Fibroblast of villous mesenchyme (primary cell): ENCODE measurements at places on chromosomes 2 and 18. TPM values are rescaled to one million over a fixed set of nuclear protein-coding genes. Genes with fewer than 3 reads are reported as not detected.

- DNase-seq: peak; percentile 98
Measured at GRCh38 chr18:70419526-70419925, 130.7 kb downstream of the SOCS6 start.

DNA sequence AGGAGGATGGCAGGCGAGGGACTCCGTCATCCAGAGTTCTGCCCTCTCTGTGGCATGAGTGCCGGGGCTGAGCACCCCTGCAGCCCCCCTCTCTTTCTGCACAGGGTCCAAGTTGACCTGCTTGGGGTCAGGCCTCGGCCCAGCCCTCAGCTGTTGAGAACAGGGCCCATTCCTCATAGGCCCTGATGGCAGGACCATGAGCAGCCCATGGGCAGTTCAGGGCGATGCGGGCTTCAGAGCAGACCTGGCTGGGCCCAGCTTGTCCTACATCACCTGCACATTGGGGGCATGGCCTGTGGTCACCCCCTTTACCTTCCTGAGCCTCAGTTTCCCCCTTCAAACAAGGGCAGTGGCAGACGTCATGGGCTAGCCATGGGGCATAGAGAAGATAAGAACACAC lies 238.1 kb downstream of the SEPTIN10 start:
- DNase-seq: no peak

The RBM45 gene
- total RNA-seq: 16.8 and 19.0 TPM in 2 replicates

The C2orf66 gene
- under 0.01 TPM in 1 of 2 replicates, not detected in the other for total RNA-seq

- no peak for DNase-seq
Measured at GRCh38 chr2:232264081-232264480, 114.5 kb upstream of the ALPP start.

The SERPINB3 gene
- not detected in 2 replicates for total RNA-seq

DNA sequence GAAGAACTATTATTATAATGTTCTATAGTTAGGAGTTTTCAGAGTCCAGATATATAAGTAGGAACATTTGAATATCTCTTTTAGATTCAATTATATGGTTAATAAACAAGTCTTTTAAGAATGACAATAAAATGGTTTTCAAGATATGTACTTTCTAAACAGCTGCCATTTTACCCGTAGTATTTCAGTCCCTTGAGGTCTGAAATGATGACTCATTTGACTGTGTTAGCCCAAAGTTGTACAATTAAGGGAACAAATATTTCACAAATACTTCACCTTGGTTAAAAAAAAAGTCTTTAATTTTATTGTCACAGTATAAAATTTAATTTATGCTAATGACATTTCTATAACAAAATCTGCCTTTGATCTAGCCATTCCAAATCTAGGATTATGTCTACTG lies 91.6 kb upstream of the TANK start:
- peak; percentile 38 for DNase-seq

- no peak for DNase-seq
Measured at GRCh38 chr2:26648516-26648915, 7.3 kb upstream of the CIB4 start.

GRCh38 chr2:190121971-190122370 lies 59.4 kb upstream of the MSTN start:
- DNase-seq: peak; percentile 27

The PLCL1 gene
- 0.43 and 0.64 TPM in 2 replicates for total RNA-seq

The FOXI3 gene
- total RNA-seq: not detected in 2 replicates

DNA sequence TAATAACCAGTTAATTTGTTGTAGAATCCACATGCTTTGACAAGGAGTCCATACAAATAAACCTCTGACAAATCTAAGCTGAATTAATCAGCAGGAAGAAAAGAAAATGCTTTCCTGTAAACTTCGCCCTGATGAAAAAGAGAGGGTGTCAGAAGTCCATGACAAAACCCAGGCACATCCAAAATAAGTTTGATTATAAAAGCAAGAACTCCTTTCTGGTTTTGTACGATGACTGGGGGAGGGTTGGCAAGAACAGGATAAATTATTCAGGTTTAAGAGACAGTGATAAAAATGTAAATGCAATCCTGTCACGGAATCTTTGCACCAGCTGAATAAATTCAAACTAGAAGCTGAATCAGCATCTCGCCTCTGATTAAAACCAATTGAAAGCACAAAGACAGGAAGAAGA lies 469.2 kb upstream of the TNP1 start:
- peak; percentile 51 for DNase-seq

The BUB1 gene
- 18.7 and 37.1 TPM in 2 replicates for total RNA-seq

DNA sequence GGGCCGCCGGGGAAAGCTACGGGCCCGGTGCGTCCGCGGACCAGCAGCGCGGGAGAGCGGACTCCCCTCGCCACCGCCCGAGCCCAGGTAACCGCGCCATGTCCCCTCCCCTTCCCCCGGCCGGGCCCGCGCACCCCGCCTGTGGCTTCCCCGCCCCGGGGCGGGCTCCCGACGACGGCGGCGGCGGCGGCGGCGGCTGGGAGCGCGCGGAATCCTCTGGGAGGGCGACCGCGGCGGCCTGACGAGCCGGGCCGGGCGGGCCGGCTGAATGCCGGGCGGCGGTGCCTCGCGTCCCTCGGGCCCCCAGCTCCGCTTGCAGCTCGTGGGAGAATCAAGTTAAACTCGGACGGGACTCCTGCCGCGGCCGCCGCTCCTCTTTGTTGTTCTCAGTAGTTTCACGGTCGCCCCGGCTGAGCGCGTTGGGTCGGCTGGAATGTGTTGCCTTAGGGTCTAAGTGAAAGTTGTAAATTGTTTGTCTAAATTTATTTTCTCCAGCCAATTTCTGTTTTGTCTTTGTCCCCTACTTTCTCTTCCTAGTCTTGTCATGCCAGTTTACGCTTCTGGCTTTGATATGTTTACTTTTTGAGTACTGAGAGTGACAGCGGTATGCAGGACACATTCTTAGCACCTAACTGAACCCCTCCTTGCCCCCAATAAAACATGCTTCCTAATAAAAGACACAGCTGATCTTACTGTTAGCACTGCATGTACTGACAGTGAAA lies 685 bp downstream of the SMAD4 start:
- DNase-seq: peak; percentile 63

GRCh38 chr2:172993931-172994717 lies 81.5 kb upstream of the MAP3K20 start:
- no peak for DNase-seq

GRCh38 chr2:2547451-2547850 lies 216.4 kb upstream of the MYT1L start:
- DNase-seq: no peak

DNA sequence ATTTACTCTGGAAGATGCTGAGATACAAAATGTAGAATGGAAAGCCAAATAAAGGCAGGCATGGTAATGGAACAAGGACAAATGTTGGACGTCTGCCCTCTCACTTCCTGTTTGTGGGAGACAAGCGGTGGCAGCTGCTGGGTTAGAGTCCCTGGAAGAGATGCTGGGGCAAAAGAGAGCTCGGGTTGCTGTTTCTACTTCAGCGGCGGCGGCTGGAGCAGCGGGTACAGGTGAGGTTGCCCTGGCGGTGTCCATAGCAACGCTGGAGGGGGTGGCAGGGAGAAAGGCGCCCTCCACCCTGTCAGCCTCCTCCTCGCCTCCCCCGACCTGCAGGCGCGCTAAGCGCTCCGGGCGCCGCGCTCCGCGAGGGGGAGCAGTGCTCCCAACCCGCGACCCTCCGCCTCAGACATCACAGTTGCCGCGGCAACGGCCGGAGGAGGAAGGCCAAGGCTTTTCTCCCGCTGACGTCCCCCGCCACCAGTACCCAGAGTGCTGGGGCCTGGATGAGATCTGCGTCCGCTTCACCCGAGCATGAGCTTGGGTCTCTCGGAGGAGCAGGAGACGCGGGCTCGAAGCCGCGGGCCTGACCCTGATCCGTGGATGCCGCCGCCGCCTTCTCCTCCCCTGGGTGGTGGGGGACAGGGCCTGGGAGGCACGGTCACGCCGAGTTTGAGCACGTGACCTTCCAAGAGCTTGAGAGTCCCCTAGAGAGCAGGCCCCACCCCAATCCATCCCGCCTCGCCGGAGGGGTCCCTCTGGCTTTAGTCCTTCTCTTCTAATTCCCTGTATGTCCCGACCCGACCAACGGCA lies 65.6 kb downstream of the NOL4 start:
- no peak for DNase-seq

- DNase-seq: peak; percentile 70
Measured at GRCh38 chr2:56009758-56010458, 86.3 kb upstream of the EFEMP1 start.

DNA sequence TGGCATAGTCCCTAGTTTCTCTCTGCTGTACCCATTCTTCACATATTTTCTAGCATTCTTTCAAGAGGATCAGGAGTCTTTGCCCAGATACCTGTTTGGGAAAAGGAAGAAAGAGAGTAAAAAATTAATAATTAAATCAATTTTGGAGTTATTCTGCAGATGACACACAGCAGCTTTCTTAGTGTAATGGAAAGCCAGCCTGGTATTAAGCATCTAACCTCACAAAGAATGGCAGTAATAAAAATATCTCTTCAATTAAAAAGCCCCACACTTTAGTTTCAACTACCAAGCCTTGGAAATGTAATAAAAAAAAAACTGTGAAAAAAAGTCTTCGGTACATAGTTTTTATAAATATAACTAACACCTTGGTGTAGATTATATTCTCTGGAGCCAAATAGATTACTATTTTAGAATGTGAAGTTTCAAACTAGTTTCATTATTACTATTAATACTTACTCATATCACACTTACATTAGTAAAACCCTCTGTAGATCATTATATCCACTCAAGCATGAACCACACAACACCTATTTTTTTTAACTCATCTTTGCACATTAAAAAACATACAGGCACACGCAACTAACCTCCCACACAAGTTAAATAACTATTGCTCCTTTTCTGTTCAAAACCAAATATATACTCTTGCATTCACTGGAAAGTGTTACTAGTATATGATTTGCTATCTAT lies 90.9 kb downstream of the GPD2 start:
- DNase-seq: no peak

The C2orf81 gene
- total RNA-seq: 0.86 and 1.3 TPM in 2 replicates

The CLEC4F gene
- not detected in 2 replicates for total RNA-seq

The SLC23A3 gene
- 0.64 and 0.86 TPM in 2 replicates for total RNA-seq

DNA sequence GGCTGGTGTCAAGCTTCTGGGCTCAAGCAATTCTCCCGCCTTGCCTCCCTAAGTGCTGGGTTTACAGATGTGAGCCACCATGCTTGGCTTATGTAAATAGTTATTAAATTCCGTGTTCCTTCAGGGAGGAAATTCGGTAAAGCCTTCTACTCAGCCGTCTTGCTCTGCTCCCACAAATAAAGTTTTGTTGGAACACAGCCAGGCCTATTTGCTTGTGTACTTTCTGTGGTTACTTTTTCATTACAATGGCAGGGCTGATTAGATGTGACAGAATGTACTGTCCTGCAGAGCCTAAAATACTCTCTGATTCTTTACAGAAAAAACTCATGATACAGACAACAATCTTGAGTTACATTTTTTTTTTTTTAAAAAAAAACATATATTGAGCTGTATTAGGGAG lies 68.8 kb upstream of the TACR1 start:
- no peak for DNase-seq

The IL1RL1 gene
- total RNA-seq: 0.32 and 1.3 TPM in 2 replicates

The SERPINB10 gene
- not detected in 2 replicates for total RNA-seq

DNA sequence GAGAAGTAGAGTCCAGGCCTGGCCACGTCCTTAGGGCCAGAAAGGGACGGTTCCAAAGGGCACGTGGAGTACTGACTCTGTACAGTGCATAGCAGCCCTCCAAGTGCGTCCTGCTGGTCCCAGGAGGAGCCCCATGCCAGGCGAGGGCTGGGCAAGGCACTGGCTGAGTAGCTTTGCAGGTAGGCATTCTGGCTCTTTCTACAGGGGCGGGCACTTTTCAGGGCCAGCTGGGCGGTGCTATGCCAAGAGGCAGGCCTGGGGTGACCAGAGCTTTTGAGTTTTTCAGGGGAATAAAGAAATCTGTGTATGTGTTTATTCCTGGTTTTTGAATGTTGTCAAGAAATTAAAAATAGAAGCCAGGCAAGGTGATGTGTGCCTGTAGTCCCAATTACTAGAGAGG lies 15.4 kb upstream of the GLI2 start:
- DNase-seq: no peak

The SYT4 gene
- not detected in 2 replicates for total RNA-seq

The GAD1 gene
- total RNA-seq: 0.32 TPM in 1 of 2 replicates, not detected in the other

GRCh38 chr2:3432693-3433338 lies 53.3 kb downstream of the TRAPPC12 start:
- DNase-seq: no peak

The FHOD3 gene
- total RNA-seq: 5.2 TPM in 2 replicates

- DNase-seq: no peak
Measured at GRCh38 chr2:105373895-105374401, 24.9 kb downstream of the FHL2 start.

GRCh38 chr18:74916773-74917393 lies 292.1 kb downstream of the PTGR3 start:
- no peak for DNase-seq

The MORN2 gene
- total RNA-seq: 10.8 and 13.5 TPM in 2 replicates

DNA sequence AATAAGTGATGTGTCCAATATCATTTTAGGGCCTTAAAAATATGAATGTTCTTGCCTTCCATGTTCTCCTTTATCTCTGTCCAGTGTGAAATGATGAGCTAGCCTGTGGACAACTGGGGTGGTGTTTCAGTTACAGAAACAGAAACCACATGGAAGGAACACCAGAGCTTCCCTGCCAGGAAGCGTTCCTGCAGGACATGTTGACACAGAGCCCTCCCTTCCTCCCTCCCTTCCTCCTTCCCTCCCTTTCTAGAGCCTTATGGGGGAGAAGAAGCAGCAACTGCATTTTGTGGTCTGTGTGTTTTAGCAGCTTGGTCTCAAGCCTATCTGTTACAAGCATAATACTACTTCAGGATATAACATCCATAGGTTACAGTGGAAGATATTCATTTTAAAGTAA lies 539.7 kb upstream of the NETO1 start:
- DNase-seq: peak; percentile 18

- no peak for DNase-seq
Measured at GRCh38 chr2:231213931-231214642, 15.7 kb downstream of the ARMC9 start.

- DNase-seq: no peak
Measured at GRCh38 chr2:192887337-192887736, 692.6 kb upstream of the TMEFF2 start.

GRCh38 chr18:47226660-47227059 lies 24.8 kb downstream of the SKOR2 start:
- no peak for DNase-seq

DNA sequence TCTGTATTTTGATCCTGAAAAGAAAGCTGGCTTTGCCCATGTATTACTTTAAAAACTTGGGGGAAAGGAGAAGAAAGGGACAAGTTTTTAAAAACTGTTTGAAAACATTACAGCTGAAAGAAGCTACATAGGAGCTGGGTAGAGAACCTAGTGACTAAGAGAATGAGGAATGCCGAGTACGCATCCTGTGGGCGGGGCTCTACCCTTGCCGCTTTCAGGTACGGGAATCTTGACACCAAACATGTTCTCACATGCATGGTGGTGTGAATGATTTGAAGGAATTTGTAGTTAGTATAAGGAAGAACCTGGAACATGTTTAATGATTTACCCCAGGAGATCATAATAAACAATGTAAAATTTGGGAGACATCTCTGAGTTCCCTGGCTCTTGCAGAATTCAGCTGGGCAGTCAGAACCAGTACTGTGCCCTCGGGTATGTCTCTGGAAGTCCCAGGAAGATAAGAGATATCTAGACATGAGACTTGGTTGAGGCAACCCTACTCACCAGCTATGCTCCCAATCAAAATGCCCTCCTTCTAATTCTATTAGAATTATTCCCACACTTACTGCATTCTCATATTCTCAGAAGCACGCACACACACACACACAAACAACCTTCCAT lies 16.5 kb upstream of the TGFA start:
- no peak for DNase-seq

GRCh38 chr18:52572036-52573000 lies 232.3 kb downstream of the DCC start:
- no peak for DNase-seq
